Tongue (tissue), 3 donors: ENCODE measurements at places on chromosomes 16 and 17. TPM values are rescaled to one million over a fixed set of nuclear protein-coding genes. Genes with fewer than 3 reads are reported as not detected.

C1QL1 gene
- total RNA-seq, result 1.2 TPM

DNA sequence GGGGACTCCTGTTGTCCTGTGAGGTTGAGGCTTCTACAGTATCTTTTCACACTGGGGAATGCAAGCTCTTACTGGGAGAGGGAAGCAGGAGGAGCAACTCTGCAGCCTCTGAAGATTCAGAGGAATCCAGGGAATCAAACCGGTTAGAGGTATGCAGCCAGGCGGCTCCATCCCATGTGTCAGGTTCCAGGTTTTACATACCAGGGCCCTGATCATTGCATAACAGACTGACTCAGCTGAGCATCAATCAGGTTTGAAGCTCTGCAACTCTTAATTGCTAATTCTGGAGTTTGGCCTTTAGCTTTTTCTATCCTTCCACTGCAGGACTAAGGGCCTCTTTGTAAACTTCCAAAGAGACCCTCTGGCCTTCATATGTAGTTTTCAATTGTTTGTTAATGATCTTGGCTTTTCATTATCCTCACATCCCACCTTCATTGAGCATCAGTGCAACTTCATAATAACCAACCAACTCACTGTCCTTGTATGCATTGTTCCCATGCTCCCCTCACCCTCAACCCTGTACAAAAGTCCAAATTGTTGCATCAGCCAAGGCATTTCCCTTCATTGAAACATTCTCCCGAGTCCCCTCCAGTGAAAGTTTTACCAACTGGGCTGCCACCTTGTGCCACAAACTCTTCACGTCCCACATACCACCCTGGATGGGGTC lies 59.7 kb upstream of the DHX40 start:
- DNase-seq, result no peak

DNA sequence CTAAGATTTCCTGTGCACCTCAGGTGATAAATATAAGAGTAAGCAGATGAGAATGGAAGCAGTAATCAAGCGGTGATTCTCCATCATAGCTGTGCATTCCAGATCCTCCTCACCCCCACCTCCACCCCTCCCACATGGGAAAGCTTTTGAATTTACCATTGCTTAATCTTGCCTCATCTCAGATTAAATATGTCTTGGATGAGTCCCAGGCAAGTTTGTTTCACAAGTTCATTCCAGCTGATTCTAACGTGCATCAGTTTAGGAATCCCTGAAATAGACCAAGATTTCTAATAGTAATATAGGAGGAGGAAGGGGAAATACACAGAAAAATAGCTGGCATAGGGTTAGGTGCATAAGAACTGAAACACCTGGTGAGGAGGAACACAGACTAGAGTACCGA lies 396.2 kb upstream of the KIF2B start:
- no peak for DNase-seq

- DNase-seq, result no peak
Measured at GRCh38 chr17:50607522-50608175, 27.0 kb upstream of the ABCC3 start.

DNA sequence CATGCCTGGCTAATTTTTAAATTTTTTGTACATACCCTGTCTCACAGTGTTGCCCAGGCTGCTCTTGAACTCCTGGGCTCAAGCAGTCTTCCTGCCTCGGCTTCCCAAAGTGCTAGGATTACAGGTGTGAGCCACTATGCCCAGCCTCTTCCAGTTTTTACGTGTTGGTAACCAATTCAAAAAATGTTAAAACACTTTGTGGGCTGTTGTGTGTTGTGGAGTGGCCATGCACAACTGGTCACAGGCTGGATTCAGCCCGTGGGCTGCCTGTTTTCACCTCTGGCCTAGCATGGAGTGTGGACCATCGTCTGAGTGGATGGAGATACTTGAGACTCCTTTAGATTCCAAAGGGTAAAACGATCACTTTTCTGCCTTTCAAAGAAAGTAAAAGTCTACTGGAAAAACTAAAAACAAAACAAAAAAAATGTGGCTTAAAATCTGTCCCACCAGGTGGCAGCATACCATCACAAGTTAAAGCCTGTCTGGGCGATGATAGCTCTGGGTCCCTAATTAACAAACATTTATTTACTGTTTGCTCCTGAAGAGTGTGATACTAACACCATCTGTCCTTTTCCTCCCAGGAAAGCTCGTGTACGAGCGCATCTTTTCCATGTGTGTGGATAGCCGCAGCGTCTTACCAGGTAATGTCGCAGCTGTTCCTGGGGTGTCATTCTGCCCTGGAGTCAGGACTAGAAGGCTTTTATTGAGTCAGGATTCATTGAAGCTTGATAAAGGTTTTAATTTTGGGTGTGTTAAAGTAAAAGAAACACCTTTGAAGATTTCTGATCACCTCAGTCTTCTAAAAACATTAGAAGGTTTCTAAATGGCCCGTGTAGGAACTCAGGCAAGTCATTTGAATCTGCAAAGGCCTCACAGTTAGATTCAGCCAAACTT lies 45.8 kb downstream of the VPS35L start:
- DNase-seq, result peak; percentile 70

DNA sequence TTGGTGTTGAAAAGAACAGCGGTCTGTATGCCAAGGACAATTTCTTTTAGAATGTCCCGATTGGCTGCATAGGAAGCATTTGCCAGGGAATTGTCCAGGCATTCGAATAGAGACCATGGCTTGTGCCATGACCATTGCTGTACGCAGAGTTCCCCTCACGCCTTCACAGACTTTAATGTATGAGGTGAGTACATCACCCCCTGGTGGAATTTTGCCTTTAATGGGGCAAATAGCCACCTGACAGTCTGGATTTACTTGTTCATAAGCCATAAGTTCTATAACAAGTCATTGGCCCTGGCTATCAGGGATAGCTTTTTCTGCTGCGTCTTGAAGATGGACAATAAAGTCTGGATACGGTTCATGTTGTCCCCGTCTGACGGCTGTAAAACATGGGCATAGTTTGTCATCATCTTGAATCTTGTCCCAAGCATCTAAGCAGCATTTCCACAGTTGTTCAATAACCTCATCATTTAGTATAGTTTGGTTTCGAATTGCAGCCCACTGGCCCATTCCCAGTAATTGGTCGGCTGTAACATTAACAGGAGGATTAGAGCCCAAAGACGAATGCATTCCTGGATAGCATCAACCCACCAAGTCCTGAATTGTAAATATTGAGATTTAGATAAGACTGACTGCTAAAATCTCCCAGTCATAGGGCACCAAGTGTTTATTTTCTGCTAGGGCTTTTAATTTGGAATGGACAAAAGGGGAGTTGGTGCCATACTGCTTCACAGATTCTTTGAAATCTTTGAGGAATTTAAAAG lies 67.7 kb upstream of the ARL4D start:
- DNase-seq, result no peak

DNA sequence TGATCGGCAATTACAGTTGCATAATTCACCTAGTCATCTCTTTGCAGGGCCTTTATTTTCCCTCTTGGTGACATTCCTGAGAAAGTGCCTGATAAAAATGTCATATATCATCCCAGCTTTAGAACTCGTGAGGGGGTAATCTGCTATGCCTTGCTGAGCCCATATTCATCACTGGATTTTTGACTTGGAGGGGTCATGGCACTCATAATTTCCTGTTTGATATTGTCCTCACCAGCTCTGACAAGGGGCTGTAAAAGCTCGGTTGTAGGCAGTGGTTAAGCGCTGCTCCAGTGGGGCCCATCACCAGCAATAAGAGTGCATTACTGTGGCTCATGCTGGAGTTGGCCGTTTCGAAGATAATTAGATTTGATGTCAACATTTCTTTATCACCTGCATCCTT lies 227.3 kb downstream of the IRX3 start:
- DNase-seq, result no peak
